ENCODE measurements at places on chromosomes 1 and 21. TPM values are rescaled to one million over a fixed set of nuclear protein-coding genes. Genes with fewer than 3 reads are reported as not detected.

FMO2 gene
- total RNA-seq, result 9.2 TPM

SH2D1B gene
- not detected for total RNA-seq

TCHHL1 gene
- total RNA-seq, result not detected

DNA sequence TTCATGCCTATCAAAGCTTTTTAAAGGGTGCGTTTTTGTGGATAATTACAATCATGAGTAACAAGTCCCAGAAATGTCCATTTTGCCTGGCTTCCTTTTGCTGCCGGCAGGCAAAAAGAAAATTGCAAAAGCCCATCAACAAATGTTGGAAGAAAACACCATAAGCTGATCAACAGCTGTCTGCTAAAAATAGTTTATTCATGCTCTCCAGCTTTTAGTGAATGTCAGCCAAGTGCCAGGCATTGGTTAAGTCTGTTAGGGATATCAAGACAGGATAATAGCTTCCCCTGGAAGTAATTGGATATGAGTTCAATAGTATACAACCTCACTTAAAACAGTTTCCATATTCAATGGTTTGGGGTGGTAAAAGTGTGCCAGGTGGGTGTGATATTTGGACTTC is 13.6 kb upstream of the AGMAT start:
- no peak for DNase-seq

- DNase-seq, result no peak
These were observed 36.7 kb downstream of the ZBTB40 start for GRCh38 chr1:22488319-22488718.

- DNase-seq, result no peak
These were observed 37.2 kb downstream of the SLC2A7 start for GRCh38 chr1:8989061-8989460.

GRCh38 chr1:5921129-5921528 is 71.1 kb downstream of the NPHP4 start:
- peak; percentile 85 for DNase-seq

DNA sequence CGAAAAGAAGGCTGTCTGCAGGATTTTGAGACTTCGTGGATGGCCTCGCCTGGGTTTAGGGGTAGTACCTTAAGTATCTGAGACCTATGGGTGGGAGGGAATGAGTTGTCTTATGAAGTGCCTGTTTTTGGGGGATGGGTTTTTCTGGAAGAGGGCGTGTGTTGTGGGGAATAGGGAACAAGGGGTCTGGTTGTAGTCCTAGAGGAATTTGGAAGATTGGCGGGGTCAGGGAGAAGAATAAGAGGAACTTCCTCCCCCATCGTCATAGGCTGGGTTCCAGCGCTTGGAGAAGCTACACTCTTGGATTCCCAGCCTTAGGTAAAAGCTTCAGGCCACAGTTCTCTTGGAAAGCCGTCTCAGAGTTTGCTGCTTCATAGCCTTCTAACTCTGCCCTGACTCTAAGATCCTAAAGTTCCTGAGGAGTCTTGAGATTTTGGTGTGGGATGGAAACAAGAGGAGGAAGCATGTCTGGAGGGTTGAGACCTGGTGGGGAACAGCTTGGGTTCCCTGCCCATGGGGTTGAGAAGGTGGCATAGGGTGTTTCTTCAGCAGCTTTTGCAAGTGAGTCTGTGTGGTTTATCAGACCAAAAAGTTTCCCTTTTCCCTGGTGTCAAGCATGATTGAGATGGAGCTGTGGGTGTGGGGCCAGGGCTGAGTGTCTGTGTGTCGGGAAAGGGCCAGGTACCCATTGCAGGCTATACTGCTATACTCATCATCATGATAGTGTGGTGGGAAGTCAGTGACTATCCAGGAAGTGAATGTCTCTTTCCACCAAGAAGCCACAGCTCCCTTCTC is 1.8 kb downstream of the VANGL2 start:
- DNase-seq, result no peak

DNA sequence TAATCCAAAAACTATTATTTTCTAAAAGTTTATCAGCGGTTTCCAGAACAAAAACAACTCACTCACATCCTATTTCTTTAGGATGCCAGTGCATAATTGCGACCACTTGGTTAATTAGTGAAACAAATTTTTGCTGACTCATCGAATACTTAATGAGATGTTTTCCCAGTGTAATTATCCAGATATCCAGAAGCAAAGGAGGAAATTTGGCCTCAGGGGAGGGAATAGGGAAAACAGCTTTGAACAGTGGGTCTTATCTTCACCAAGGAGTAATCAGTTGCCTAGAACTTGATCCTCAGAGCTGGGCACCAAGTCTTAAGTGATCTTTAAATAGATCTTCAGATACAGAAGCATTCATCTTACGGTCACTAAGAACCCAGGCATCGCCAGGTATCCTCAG is 24.3 kb downstream of the STYXL2 start:
- no peak for DNase-seq
